ENCODE measurements at places on chromosomes 16 and 17. TPM values are rescaled to one million over a fixed set of nuclear protein-coding genes. Genes with fewer than 3 reads are reported as not detected.
A peak's percentile ranks its signal among the peaks of the same experiment; 100 is the strongest.

Gene TNFRSF17
- not detected for total RNA-seq

Gene PPY
- not detected for total RNA-seq

- no peak for DNase-seq
Measured at GRCh38 chr17:7513850-7514419, 29.8 kb downstream of the POLR2A start.

DNA sequence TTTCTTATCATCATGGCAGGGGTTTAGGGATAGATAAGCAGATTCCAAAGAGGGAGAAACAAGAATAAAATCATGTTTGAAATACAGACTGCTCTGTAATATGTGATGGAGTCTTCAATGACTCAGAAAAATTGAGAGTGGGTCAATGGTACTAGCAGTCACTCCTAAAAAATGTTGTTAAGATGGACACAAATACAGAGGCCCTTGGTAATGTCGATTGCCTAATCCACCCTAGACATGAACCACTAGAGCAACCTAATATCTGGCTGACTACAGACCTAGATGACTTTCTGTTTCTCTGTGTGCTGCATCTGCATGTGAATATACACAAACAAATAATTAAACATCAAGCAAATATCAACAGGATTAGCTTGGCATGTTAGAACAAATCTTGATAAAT is 135.8 kb downstream of the CDH8 start:
- DNase-seq: no peak

DNA sequence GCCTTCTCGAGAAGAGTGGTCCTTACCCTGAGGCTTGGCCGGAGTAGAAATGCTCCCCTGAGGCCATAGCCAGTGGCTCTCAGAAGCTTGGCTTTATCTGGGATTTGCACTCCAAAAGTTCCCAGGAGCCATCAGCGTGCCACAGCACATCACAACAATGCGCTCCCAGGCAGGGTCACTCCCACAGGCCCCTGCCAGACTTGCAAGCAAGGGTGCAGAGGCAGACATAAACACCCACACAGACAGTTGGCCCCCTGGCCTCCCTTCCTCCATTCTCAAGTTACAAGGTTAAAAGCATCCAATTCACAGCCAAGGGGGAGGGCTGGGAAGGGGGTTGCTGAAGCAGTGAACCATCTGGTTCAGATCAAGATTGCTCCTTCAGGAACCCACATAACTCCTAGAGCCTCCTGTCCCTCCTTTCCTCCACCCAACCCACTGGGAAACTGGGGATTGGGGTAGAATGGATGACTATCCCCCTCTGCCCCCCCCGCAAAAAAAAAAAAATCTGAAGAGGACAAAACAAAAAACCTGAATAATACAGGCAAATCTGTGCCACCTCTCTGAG is 1.8 kb downstream of the ST3GAL2 start:
- DNase-seq: peak; percentile 75

DNA sequence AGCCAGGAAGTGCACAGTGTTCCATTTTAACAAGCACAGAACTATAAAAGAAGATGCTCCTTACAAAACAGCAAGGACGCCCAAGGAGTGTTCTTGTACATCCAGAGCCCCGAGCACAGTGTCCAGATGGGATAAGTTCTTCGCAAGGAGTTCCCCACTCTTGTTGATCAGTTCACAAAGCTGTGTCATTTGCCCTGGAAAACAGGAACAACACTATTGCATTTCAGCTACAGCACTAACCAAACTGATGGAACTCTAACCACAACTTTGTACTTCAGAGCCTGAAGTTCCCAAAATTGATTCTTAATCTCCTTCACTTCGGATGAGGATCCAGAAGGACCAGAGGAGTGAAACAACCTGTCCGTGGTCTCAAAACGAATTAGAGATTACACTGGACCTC is 5.1 kb downstream of the COPS3 start:
- no peak for DNase-seq
